ENCODE measurements at places on chromosomes 2 and 18. TPM values are rescaled to one million over a fixed set of nuclear protein-coding genes. Genes with fewer than 3 reads are reported as not detected.
A peak's percentile ranks its signal among the peaks of the same experiment; 100 is the strongest.

DNA sequence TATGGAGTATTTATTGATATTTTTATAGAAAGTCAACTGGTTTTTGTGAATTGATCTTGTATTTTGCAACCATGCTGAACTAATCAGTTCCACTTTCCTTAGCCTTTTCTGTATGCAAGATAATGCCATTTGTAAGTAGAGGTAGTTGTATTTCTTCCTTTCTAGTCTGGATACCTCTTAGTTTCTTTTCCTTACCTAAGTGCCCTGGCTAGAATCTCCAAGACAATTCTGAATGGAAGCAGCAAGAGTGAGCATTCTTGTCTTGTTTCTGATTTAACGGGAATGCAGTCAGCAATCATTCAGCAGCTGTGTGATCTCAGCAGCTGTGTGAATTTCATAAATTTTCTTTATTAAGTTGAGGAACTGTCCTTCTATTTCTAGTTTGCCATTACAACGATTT lies 73.4 kb downstream of the NRXN1 start:
- DNase-seq, result no peak

DNA sequence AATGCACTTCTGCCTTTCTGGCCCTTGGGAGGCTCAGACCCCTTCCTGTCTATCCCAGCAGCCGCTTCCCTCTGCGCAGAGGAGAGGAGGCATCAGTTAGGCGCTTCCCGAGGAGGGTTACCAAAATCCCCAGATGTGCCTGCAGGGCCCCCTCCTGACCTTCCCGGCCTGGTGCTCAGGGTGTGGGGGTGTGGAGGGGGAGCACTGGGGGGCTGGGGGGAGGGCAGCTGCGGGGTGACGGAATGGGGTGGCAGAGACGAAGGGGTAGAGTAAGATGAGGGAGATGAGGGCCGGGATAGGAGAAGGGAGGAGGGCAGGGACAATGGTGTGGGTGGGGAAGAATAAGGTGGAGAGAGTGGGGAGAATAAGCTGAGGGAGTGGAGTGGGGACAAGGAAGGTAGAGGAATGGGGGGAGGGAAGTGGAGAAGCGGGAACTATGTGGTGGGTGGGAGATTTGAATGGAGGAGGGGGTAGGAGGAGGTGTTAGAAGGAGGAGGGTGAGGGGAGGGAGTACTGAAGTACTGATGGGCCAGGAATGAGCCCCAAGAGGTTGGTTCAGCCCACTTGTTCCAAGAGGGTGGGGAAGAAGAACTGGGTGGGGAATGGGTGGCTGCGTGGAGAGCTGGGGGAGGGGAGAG lies 6.5 kb upstream of the ZAP70 start:
- no peak for DNase-seq

GRCh38 chr2:22355816-22356433 lies 1029.1 kb upstream of the KLHL29 start:
- DNase-seq, result peak; percentile 27

GRCh38 chr2:64485961-64486360 lies 32.0 kb downstream of the LGALSL start:
- DNase-seq, result no peak

- DNase-seq, result no peak
Measured at GRCh38 chr2:105873721-105874120, 129.0 kb downstream of the NCK2 start.

NTSR2 gene
- total RNA-seq, result not detected

SEMA4F gene
- total RNA-seq, result 8.9 TPM

DNA sequence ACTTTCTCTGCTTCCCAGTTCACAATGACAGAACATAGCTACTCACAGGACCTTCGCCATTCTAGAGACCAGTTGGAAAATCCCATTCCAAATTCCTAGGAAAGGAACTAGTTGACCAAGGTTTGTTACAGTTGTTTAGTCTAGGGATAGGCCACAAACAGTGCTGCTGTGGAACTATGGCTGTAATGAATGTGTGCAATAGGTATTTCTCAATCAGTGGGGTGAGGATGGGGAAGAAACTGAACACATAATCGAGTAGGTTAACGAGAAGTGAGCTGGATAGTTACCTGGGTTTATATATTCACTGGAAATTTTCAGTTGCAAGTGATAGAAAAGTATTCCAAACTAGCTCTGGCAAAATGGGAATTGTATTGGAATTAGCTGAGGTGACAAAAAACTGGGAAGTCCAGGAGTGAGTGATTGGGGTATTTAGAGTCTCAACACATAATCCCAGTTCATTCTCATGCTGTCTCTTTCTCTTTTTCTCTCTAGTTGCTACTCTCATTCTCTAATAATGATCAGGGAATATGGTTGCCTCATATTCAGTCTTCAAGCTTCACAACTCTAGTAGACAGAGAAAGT lies 18.2 kb upstream of the HMSD start:
- DNase-seq, result no peak

DNA sequence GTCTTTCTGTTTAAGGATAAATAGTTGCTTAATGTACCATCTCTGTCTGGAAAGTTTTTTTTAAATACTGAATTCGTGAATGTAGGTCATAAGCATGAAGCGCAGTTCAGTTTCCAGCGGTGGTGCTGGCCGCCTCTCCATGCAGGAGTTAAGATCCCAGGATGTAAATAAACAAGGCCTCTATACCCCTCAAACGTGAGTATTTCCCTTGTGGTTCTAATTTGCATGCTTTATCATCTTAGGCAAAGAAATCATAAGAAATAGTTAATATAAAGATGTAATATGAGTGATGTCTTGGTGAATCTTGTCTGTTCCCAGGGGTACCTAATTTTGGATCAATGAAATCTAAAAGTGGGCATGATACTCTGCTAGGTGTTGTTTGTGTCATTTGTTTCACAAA lies 1.5 kb downstream of the NDC80 start:
- DNase-seq, result no peak

DNA sequence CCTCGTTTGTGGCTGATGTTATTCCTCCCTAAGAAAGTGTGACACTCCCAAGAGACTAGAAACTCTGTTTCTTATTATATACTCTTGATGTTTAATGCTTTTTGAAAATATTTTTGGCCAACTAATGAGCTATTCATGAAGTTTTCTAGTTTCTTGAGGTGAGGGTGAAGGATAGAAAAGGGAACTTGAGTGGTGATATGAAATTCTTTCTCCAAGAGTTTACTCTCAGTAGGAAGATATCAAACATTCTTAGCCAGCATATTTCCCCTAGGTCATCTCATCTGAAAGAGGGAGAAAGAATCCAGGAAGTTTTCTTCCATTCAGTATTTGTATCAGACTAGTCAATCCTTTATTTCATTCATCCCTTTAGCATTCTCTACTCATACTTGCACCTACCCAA lies 95.7 kb downstream of the MAP3K20 start:
- no peak for DNase-seq

CD207 gene
- 0.10 TPM for total RNA-seq

DNA sequence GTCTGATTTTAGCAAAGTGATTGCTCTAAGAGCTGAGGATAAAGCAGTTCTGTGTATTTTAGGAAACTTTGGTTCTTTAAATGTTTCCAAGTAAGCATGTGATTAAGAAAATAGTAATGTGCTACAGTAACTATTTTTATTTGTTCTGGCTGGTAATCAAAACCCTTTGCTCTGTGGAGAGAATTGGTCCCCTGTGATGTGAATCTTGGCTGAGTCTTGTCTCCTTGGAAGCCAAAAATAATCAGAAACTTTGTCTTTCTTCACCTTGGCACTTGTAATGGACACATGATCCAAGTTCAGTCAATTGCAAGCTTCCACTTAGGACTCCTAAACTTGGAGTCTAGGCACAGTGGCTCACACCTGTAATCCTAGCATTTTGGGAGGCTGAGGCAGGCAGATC lies 422.7 kb upstream of the CDH20 start:
- DNase-seq, result no peak

IKZF2 gene
- total RNA-seq, result 0.80 TPM

DNA sequence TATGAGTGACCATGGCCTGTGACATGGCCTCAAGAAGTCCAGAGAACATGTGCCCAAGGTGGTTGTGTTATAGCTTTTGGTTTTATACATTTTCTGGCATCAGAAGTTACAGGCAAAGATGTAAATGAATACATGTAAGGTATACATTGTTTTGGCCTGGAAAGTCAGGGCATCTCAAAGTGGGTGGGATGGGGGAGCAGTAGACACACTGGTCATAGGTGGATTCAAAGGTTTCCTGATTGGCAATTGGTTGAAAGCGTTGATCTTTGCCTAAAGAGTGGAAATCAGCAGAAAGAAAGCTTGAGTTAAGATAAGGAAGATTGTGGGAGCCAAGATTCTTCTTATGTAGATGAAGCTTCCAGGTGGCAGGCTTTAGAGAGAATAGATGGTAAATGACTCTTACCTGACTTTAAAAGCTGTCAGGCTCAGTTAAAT lies 62.1 kb upstream of the DYNAP start:
- DNase-seq, result no peak

- no peak for DNase-seq
Measured at GRCh38 chr18:3264362-3264761, 2.4 kb downstream of the MYL12B start.
